ENCODE measurements at places on chromosomes 12 and 14.

DNA sequence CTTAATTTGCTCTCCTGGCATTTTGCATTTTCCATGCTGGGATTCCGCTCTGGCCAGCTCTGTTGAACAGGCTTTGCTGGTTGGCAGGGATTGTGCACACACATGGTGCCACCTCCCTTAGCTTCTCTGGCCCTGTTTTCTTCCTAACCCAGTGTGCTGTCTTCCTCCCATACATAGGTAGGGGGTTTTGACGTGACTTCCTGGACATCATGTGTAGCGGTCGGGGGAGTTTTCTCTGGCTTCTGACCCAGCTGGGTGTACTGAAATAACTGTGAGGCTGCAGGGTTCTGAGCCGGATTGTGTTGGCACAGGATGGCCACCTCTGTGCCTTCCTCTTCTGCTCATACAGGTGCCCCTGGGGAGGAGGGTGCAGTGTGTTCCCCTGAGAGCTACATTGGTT lies 25.7 kb downstream of the C14orf132 start:
- DNase-seq = no peak

- DNase-seq = peak; percentile 40
Measured at GRCh38 chr12:1217191-1217949, 226.3 kb downstream of the ERC1 start.

- no peak for DNase-seq
Measured at GRCh38 chr14:22464422-22465142, 124.4 kb downstream of the DAD1 start.

DNA sequence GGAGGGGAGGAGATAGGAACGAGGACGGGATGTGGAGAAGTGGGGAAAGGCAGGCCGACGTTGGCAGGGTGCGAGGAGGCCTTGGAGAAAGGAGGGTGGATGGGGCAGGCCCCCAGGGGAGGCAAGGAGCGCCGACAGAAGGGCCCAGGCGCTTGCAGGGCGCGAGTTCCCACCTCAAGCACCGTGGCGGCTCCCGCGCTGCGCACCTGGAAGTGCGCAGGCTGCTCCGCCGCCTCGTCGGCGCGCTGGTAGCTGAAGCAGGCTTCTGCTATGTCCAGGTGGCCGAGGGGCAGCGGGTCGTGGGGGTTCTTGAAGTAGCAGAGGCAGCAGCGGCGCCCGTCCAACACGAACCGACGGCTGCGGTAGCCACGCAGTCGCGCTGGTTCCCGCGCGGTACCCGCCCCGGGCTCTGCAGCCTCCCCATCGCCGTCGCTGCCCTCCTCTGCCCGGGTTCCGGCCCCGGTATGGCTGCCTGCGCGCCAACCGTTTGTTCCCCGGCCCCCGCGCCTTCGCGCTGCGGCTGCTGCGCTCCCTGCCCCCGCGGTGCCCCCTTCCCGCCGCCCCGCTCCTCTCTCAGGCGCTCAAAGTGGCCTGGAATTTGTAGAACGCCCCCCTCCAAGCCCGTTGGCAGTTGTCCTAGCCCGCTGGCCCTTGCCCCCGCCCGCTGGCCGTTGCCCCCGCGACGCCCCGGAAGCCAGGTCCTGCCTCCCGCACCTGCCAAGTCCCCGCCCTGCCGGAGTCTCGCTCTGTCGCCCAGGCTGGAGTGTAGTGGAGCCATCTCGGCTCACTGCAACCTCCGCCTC lies 1.1 kb upstream of the ACTR6 start:
- DNase-seq = no peak

DNA sequence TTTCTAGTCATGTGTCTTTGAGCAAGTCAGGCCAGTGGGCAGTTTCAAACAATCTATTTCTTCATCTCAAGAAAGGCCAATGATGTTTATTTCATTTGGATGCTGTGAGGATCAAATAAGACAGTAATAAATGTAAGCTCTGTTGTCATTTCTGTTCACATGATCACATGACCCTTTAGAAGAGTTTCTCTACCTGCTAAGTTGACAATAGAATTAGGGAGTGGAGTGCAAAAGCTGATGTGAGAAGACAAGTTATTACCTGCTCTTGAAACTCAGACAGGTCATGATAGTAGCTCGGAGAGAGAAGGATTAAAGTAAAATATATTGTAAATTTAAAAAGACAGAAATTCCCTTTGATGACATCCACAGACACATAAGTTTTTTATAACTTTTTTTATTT lies 37.3 kb upstream of the DCN start:
- no peak for DNase-seq

GRCh38 chr12:88585077-88585476 lies 4.8 kb upstream of the KITLG start:
- no peak for DNase-seq

GRCh38 chr12:26032719-26033241 lies 74.3 kb downstream of the RASSF8 start:
- no peak for DNase-seq

DNA sequence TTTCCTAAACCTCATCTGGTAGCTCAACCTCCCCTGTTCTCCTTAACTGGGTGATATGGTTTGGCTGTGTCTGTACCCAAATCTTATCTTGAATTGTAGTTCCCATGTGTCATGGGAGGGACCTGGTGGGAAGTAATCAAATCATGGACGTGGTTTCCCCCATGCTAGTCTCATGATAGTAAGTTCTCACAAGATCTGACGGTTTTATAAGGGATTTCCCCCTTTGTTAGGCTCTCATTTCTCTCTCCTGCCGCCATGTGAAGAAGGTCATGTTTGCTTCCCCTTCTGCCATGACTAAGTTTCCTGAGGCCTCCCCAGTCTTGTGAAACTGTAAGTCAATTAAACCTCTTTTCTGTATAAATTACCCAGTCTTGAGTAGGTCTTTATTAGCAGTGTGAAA lies 19.5 kb downstream of the COX16 start:
- no peak for DNase-seq

DNA sequence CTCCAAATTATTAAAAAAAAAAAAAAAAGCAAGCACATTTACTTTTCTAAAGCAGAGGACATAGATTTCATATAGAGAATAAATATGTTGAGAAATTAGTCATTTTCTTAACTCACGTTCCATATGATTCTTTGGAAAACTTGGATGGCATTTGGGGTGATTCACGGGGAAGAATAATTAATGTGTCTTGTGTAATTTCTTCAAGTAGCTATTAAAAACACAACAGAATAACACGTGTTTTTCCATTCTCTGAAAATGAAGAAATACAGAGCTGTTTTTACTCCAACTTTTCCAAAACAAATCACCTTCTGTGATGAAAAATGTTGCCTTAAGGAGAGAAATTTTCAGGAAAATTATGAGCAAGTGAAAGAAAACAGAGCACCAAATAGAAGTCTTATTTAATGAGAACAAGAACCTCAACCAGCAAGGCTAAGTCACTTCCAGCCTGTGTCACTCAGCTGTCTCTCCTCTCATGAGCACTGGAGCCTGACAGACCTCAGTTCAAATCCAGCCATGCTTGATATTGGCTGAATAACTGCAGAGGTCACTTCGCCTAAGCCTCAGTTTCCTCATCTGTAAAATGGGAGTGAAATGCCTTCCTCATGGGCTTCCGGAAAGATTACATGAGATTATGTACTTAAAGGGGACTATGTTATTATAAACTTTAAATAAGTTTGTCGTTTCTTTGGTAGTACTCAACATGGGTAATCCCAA lies 42.8 kb upstream of the NUAK1 start:
- no peak for DNase-seq

- no peak for DNase-seq
Measured at GRCh38 chr14:54501480-54501879, 8.2 kb upstream of the CGRRF1 start.

GRCh38 chr14:64387232-64387781 lies 846 bp upstream of the MTHFD1 start:
- DNase-seq = no peak

- DNase-seq = no peak
Measured at GRCh38 chr14:32186248-32186647, 15.6 kb upstream of the RNU6-7 start.

DNA sequence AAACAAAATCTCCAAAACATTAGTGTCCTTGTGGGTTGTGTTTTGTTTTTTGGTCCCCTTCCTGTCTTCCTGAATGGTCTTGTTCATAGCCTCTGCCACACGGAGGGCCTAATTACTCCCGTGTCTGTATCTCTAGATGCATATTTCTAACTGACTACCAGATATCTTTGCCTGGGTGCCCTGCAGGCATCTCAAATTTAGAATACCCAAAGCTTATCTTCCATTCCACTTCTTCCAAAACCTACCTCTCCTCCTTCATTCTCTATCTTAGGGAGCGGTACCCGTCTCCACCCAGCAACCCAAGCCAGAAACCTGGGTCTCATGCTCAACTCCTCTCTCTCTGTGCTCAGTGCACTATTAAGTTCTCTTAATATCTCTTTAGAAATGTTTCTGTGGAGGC lies 10.9 kb upstream of the METAP2 start:
- DNase-seq = no peak

DNA sequence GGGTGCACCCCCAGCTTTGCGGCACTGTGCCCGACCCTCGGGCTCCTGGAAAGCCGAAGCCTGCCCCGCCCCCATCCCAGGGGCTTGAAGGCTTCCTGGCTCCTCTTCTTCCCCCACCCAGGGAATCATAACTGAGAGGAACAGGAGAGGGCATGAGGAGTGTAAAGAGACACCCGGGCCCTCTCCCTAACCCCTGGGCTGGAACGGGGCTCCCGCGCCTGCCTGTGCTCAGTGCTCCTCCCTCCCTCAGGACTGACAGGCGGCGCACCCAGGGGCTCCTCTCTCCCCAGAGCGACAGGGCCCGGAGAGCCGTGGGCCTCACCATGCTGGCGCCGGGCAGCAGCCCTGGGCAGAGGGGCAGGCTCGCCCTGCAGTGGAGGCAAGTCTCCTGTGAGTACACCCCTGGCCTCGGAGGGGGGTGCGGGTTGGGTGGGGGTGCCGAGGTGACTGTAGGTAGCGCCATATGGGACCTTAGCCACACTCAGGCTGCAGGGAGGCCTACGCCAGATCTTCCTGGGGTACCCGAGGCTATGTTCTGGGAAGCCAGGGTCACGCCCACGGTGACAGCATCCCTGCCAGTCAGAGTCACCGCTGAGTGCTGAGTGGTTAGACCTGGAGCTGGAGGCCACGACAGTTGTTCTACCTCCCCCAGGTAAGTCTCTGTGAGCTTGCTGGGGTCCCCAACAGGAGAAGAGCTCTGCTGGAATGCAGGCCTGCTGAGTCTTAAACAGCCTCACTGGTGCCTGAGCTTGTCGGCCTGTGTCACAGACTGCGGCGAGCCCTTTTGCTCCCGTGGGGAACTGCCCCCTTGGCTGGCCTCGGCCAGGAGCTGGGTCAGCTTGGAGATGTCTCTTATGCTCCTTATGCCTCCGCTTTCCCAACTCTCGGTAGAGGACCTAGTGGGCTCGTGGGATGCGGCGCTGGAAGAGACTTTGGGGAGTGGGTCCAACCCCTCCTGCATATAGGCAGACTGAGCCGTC lies 7.8 kb downstream of the LRTM2 start:
- DNase-seq = no peak

DNA sequence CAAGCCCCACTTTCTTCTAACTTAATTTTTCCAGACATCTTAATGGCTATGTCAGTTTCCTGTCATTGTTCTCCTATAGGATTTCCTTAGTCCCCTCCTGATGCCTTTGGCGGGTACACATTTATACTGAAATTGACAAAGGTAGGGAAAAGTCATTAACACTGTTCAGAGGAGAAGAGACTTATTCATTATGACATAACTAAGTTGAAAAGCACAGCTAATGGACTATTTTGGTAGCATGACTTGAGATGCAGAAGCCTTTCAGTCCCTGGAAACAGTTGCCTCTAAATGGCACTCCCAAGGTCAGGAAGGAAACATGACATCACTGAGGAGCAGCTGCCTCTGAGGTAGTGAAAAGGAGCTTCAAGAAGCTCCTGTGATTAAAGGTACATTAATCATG lies 317.5 kb upstream of the KITLG start:
- DNase-seq = no peak

GRCh38 chr12:120225852-120226640 lies 25.1 kb upstream of the RPLP0 start:
- DNase-seq = no peak

- DNase-seq = no peak
Measured at GRCh38 chr12:6078398-6079096, 45.9 kb downstream of the VWF start.

- DNase-seq = no peak
Measured at GRCh38 chr12:113938471-113938870, 27.7 kb downstream of the RBM19 start.

DNA sequence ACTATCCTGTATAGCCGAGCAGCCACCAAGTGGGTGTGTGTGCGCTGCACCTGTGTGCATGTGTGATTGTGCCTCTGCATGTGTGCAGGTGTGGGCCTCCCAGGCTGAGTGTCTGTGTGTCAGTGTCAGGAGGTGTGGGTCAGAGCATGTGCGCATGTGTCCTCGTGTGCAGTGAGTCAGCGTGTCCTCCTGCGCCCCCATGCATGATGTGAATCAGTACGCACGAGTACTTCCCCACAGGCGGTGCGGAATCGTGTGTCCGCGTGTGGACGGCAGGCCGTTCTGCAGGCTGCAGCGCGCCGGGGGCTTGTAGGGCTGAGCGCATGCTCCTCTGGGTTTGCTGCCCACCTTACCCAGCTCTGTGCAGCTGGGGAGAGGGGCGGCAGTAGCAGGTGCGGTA lies 34.2 kb downstream of the DTX1 start:
- DNase-seq = no peak

DNA sequence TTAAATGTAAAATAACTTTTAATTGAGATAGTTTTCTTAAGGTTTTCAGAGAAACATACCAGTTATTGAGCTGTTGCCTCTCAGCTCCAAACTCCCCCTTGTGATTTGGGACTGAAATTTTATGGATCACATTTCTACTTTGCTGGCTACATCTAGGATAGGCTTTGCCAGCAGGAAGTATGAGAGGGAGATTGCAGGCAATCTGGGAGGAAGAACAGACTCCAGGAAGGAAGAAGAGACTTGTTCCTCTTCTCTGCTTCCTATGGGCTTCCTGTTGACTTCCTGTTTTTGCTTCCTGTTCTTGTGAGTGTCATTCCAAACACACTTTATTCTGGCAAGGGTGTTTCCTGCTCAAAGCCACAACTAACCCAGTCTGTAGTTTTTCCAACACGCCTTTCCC lies 312.9 kb downstream of the ITPR2 start:
- no peak for DNase-seq
